ENCODE measurements at places on chromosomes 11 and 22. TPM values are rescaled to one million over a fixed set of nuclear protein-coding genes. Genes with fewer than 3 reads are reported as not detected.
A peak's percentile ranks its signal among the peaks of the same experiment; 100 is the strongest.

DNA sequence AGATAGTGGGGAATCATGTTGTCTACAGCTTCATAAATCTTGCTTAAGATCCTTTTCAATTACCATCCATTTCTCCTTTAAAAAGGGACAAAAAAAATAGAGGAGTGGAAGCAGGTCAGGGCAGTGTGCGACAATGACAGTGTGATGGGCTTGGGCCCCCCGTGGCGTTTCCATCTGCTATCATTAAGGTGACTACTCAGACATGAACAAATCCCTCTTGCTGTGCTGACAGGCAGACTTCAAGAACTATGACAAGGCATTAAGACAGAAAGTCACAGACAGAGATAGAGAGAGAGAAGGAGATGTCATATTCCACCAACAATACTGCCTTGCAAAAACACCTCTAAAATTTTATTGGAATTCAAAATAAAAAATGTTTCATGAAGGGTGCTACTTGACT lies 263.2 kb downstream of the DCDC1 start:
- DNase-seq, result no peak

GRCh38 chr11:31820438-31820818 lies 9.3 kb upstream of the PAX6 start:
- peak; percentile 47 for DNase-seq

GRCh38 chr11:65127473-65128181 lies 5.5 kb downstream of the MRPL49 start:
- DNase-seq, result no peak

GRCh38 chr11:93081694-93082093 lies 112.2 kb downstream of the MTNR1B start:
- DNase-seq, result no peak

DNA sequence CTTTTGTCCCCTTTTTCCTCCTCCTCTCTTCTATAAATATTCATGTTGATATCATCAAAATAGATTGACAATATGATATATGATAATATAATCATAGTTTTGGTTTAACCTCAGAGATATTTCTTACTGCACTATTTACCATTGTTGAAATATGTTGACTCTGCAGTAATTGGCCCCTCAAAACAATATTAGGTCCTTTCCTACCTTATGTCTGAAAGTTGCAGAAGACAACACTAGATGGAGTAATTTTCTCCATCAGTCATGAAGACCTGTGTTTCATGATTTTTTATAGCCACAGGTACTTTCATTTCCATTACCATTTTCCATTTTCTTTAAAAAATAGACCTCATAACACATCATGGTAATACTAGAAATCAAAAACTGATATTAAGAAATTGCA lies 284.4 kb downstream of the LUZP2 start:
- DNase-seq, result no peak

IL18BP gene
- 4.4 TPM for total RNA-seq

Data from osteoblast (primary cell).